NCI-H510A (cell line): ENCODE measurements at places on chromosomes 12 and 14.

- DNase-seq, result no peak
These were observed 32.5 kb downstream of the PACS2 start for GRCh38 chr14:105346876-105347586.

GRCh38 chr14:88866305-88866704 lies 41.9 kb downstream of the TTC8 start:
- no peak for DNase-seq

DNA sequence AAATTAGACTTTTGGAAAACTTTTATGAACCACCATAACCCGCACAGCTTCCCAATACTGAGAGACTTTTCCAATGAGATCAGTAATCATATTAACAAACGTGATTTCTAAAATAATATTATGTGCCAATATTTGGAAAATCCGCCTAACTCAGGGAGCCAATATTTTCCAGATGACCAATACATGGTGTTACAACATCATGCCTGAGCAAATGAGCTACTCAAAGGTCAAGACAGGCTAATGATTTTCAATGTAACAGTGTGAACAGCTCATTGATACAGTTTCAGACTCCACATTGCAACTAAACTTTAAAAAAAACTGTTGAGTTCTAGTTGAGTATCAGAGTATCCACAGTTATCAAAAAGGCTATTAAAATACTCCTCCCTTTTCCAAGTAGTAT lies 46.8 kb downstream of the RNF34 start:
- no peak for DNase-seq

GRCh38 chr12:106814714-106815113 lies 40.2 kb downstream of the RIC8B start:
- no peak for DNase-seq

- DNase-seq, result no peak
These were observed 126.8 kb upstream of the CPM start for GRCh38 chr12:69059465-69060457.

DNA sequence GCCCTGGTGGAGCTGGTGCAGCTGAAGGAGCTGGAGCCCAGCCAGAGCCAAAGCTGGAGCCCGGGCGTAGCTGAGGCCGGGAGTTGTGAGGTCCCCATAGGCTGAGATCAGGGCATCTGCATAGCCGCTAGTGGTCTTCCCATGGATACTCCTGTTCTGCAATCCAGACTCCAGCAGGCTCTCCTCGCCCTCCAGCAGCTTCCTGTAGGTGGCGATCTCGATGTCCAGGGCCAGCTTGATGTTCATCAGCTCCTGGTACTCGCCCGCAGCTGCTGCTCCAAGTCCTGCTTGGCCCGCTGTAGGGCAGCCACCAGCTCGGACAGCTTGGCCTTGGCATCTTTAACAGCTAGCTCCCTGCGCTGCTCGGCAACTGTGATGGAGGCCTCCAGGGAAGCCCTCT lies 966.1 kb downstream of the FSCB start:
- DNase-seq, result no peak

- DNase-seq, result no peak
These were observed 114.3 kb upstream of the ETV6 start for GRCh38 chr12:11535127-11535526.

GRCh38 chr14:36880276-36880675 lies 218.6 kb downstream of the PAX9 start:
- DNase-seq, result no peak

DNA sequence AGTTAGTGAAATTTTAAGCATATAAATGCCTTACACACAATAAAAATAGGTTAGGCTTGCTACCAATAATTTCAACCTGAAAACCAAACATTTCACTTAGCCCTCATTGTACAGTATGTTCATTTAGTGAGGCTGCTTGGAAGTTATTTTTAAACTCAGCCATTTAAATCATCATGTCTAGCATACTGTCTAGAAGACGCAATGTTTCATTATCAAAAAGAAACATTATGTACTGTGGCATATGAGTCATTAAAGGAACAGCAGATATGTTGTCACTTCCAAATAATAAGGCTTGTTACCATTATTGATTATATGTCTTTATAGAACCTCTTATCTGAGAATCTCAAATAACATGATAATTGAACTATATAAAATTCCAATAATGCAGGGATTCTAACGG lies 304.7 kb downstream of the RMST start:
- no peak for DNase-seq

- DNase-seq, result peak; percentile 76
These were observed 71.3 kb downstream of the ANKRD9 start for GRCh38 chr14:102437997-102438915.

GRCh38 chr14:102620413-102620812 lies 28.0 kb downstream of the RCOR1 start:
- DNase-seq, result no peak

DNA sequence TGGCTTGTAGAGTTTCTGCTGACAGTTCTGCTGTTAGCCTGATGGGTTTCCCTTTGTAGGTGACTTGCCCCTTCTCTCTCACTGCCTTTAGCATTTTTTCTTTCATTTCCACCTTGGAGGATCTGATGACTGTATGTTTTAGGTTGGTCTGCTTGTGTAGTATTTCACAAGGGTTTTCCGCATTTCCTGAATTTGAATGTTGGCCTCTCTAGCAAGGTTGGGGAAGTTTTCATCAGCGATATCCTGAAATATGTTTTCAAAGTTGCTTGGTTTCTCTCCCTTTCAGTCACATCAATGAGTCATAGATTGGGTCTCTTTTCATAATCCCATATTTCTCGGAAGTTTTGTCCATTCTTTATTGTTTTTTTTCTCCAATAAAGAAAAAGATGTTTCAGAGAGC lies 11.4 kb downstream of the NOPCHAP1 start:
- DNase-seq, result no peak

DNA sequence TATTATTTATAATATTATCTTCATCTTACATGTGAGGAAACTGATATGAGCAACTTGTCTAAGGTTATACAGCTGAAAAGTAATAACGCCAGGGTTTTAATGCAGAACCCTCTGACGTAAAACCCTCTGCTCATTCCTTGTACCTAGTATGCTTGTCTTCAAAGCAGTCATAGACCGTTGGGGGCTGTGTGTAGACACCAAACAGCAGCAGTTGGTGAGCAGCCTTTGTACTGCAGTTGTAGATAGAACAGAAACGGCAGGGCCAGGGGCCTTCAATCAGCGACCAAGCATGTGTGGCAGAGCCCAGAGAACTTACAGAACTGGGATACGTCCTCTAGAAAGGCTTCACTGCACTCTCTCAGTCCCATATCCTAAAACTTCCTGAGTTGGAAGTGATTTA lies 28.1 kb downstream of the EVL start:
- DNase-seq, result no peak

GRCh38 chr14:24744641-24745040 lies 110.7 kb upstream of the GZMB start:
- DNase-seq, result no peak

- DNase-seq, result no peak
These were observed 74.0 kb upstream of the PELI2 start for GRCh38 chr14:56044196-56044595.

- no peak for DNase-seq
These were observed 31.4 kb downstream of the MVK start for GRCh38 chr12:109605016-109605415.

DNA sequence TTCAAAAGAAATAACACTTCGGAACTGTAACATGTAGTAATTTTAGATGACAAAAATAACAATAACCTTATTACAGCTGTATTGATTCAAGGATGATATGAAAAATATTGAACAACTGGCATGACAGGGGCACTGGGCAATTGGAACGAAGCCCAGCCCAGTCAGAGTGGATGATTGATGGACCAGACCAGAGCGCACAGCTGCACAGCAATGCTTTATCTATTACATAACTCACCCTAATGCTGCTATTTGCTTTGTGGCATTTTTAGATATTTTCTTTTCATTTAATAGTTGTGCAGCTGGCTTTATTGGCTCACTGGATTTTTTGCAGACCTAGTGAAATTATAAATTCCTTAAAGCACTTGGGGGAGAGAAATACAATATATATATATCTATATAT lies 26.9 kb upstream of the FERMT2 start:
- no peak for DNase-seq

DNA sequence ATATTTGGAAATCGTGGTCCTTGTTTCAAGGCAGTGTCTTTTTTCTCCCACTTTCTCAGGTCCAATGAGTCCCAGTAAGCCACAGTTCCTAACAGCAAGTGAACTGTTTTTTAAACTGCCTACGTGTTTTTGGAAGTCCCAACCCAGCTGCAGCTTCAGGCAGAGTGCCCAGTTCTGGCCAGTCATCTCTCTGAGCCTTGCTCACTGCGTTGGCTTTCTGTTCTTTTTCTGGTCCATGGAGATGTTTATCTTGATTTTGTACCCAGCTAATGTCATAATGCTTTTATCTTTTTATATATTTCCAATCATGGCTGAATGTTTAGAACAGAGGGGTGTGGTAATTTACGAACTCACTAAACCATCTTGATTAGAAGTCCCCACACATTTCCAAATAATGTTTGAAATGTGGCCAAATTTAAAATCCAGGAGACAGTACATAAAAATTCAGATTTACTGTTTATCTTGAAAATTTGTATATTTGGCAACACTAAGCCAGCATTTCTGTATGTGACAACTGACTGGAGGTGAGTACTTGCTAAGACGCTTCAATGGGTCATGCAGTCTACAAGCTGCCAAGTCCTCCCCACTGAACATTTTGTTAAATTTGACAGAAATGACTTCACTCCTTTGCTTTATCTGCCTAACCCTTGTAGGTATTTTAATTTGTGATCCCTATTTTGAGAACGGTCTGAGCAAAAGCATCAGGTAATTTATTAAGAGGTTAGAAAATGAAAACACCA lies 46.1 kb upstream of the OTOGL start:
- DNase-seq, result no peak

DNA sequence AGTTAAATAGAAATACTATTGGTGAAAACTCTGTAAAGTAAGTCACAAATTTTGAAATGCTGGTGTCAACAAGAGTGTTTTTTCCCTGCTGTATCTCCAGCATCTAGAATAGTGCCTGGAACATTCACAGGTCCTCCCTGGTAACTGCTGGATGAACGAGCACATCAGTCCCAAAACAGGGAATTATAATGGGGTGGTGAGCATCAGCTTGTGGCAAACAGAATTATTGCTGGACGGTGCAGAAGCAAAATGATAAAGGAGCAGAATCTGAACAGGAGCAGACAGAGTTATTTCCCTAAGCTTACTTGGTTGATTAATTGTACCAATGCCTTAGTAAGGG lies 129.9 kb downstream of the GRIP1 start:
- no peak for DNase-seq

DNA sequence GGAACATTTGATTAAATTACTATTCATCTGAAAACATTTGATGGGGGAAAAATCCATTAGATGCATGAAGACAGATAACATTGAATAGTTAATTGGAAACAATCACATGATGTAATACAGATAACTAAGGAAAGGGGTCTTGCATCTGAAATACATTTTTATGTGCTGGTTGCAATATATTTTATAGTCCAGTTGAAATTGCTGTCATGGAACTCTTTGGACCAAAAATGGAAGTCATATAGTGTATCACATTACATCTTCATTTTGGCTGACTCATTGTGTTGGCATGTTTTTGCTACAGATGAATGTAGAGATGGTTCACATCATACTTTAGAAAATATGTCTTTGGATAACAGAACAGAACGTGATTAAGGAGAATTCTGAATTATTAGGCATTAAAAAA lies 43.0 kb upstream of the GNPNAT1 start:
- no peak for DNase-seq

GRCh38 chr14:96038920-96039632 lies at the start of gene C14orf132:
TSS of gene C14orf132 (plus strand) at chr14:96039362. CDS start at chr14:96039501, 139 bp downstream.
- DNase-seq, result peak; percentile 21

DNA sequence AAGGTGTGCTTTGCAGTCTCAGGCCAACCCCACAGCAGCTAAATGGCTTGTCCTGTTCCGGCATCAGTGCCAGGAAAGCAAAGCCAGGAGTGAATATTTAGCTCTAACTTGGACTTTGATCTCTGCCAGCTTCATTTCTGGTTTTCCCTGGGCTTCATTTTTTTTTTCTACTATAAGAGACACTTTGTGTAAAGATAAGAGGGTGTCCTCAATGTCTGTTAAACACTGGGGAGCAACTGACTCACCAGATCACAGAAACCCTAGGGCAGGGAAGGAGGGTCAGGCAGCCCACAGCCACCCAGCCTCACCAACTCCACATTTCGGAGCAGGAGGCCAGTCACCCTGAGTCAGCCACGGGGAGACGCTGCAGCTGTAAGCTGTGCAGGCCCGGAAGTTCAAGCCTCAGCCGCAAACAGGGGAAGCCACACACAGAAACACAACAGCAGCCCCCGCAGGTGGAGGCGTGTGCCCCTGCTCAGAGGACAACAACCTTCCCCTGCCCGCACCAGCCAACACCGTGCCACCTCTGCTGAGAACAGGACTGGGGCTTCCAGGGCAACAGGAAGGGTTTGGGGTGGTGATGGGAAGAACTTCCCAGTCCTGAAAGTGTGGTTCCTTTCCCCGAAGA lies 6.3 kb downstream of the TNFRSF1A start:
- no peak for DNase-seq

GRCh38 chr12:130338794-130339601 lies 1.3 kb downstream of the PIWIL1 start:
- DNase-seq, result no peak
